ENCODE measurements at places on chromosomes 6 and 20. TPM values are rescaled to one million over a fixed set of nuclear protein-coding genes. Genes with fewer than 3 reads are reported as not detected.

- no peaks in the 10 kb centered on the region for H3K4me1 ChIP-seq
- H3K27ac ChIP-seq: no peak overlapping the region
- H3K36me3 ChIP-seq: no peaks in the 10 kb centered on the region
- no peak for DNase-seq
- no peak overlapping the region for H3K4me3 ChIP-seq
These were observed 228.2 kb downstream of the RFPL4B start for GRCh38 chr6:112575309-112575834.

Gene SMOC2
- 2.8 TPM for total RNA-seq

Gene FOXA2
- total RNA-seq: 43.6 TPM

Gene COL12A1
- 61.8 TPM for total RNA-seq

Gene PPP1R16B
- not detected for total RNA-seq

Gene NEURL2
- 12.6 TPM for total RNA-seq

Gene DEFB124
- total RNA-seq: not detected

DNA sequence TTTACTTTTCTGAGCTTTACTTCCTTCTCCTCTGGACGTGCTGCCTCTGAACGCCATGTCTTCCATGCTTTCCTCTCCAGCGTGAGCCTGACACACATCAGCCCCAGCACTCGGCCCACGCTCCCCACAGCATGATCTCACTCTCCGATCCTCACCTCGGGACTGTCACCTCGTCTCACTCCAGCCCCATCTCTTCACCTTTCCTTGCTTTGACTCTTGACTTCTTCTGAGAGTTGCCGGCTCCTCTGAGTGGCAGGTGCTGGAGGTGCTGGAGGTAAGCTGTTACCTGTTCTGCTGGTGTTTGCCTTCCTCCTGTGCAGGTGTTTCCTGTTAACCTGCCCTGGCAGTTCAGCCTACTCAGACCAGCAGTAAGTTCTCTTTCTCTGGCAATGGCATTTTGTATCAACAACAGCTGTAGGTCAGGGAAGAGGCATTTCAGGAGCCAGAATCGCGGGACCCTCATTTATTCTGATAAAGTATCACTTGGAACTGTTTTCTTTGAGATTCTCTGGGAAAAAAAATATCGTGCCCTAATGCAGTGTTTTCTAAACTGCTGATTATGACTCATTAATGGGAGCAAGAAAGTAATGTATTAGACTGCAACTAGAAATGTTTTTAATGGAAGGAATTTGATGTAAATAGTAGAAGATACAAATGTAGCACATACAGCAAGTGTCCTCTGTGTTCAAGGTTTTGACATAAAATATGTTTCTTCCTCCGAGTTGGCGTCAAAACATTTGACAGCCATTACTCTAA lies 106.5 kb downstream of the ARID1B start:
- no peaks in the 10 kb centered on the region for H3K27me3 ChIP-seq
- no peak overlapping the region for H3K27ac ChIP-seq
- no peak overlapping the region for H3K4me3 ChIP-seq

Gene SLC22A7
- total RNA-seq: not detected

Gene TPD52L1
- total RNA-seq: 60.1 TPM

Gene CD83
- total RNA-seq: 1.0 TPM

DNA sequence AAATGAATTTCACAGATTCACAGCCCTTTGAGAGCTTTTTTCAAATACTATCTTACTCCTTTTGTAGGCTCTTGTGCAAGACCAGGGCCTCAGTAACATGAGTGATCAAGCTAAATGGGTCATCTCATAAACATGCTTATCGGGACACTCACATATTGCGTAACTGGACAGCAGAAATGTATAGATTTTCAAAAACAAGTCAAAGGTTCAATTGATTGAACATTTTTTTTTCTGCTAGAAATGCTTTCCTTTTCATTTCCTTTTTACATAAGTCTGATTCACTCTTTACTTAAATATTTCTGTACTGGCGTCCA lies 8.7 kb upstream of the SALL4 start:
- H3K27ac ChIP-seq: peak overlapping the region; percentile 32
- H3K4me3 ChIP-seq: no peak overlapping the region
- DNase-seq: peak; percentile 56

- H3K4me3 ChIP-seq: no peak overlapping the region
- H3K27me3 ChIP-seq: no peaks in the 10 kb centered on the region
- no peaks in the 10 kb centered on the region for H3K36me3 ChIP-seq
- no peak overlapping the region for H3K27ac ChIP-seq
These were observed 410.0 kb downstream of the PLCB1 start for GRCh38 chr20:8542110-8542486.

DNA sequence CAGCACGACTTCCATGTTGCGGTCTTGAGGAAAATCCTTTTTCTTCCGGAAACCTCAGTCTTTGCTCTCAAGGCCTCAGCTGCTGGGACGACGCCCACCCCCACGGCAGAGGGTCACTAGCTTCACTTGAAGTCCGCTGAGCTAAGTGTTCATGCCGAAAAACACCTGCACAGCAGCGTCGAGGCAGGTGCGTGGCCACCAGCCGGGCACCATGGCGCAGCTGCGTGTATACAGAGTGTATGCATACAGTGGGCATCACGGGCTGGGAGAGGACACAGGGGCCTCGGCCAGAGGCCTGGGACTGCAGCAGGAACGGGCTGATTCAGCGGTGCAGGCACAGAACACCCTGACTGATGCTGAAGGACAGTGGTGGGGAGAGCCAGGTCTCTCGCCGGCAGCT lies 20.1 kb downstream of the KCNQ2 start:
- H3K4me1 ChIP-seq: no peaks in the 10 kb centered on the region
- peaks cover 9% of the 10 kb centered on the region for H3K27me3 ChIP-seq
- H3K27ac ChIP-seq: no peak overlapping the region
- H3K36me3 ChIP-seq: no peaks in the 10 kb centered on the region
- no peak overlapping the region for H3K4me3 ChIP-seq

Gene SLC22A16
- not detected for total RNA-seq

Gene FBXO9
- 111 TPM for total RNA-seq

Gene RBM38
- 34.4 TPM for total RNA-seq

GRCh38 chr20:60589623-60590022 lies 631.4 kb downstream of the CDH26 start:
- H3K27me3 ChIP-seq: no peaks in the 10 kb centered on the region
- H3K4me1 ChIP-seq: no peaks in the 10 kb centered on the region
- H3K27ac ChIP-seq: no peak overlapping the region
- no peaks in the 10 kb centered on the region for H3K36me3 ChIP-seq
- no peak overlapping the region for H3K4me3 ChIP-seq

DNA sequence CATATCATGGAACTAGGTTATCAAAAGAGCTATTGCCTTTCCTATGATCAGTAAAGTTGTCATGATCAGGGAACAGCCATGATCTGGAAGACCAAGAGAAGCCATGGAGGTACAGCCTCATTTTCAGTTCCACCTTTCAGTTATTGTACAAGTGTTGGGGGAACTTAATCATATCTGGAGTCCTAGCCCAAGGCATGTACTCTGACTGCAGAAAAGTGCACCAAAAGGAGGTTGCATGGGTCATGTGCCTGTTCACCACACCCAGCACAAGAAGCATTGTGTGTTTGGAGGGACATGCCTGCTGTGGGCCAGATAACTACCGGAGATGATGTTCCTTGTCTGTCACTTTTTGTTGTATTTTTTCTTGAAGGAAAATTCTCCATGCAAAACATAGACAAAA lies 185.8 kb upstream of the MAN1A1 start:
- H3K4me3 ChIP-seq: no peak overlapping the region
- DNase-seq: no peak
- H3K27me3 ChIP-seq: no peaks in the 10 kb centered on the region

Gene SPATA25
- total RNA-seq: 7.3 TPM

- no peak overlapping the region for H3K4me3 ChIP-seq
- no peaks in the 10 kb centered on the region for H3K4me1 ChIP-seq
- H3K27me3 ChIP-seq: no peaks in the 10 kb centered on the region
These were observed 51.7 kb upstream of the TBX18 start for GRCh38 chr6:84815896-84816735.

- H3K4me1 ChIP-seq: no peaks in the 10 kb centered on the region
- H3K27ac ChIP-seq: no peak overlapping the region
- H3K4me3 ChIP-seq: no peak overlapping the region
- no peaks in the 10 kb centered on the region for H3K27me3 ChIP-seq
- DNase-seq: no peak
These were observed 69.6 kb downstream of the AFG1L start for GRCh38 chr6:108364470-108364869.

DNA sequence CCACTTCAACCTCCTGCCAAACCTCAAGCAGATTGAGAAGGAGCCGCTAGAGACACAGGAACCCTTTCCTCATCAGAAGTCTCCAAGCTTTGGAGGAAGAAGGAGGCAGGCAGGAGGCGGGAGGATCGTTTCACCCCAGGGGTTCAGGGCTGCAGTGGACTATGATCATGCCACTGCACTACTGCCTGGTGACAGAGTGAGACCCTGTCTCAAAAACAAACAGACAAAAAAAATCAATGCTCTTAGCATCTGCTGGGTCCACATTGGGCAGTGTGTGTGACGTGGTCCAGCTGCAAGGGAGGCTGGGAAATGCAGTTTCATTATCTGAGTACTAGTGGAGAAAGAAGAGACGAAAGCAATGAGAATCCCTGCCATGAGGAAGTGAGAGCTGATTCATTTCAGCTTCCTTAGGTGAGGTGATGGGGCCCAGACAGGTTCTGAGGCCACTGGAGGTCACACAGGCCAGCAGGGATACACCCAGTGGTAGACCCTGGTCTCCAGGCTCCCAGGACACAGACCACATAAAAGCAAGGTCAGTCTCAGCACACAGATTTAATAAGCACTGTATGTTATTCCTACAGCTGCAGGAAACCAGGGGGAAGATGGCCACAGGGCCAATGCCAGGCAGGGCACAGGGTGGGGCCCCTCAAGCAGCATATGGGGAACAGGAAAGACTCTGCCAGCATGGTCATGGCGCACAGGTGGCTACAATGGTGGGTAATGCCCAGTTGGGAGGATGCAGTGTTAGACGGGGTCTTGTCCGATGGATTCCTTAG lies 4.3 kb downstream of the GFRA4 start:
- no peak overlapping the region for H3K27ac ChIP-seq
- H3K4me3 ChIP-seq: no peak overlapping the region
- no peaks in the 10 kb centered on the region for H3K4me1 ChIP-seq
- no peaks in the 10 kb centered on the region for H3K27me3 ChIP-seq
- H3K36me3 ChIP-seq: no peaks in the 10 kb centered on the region

- DNase-seq: no peak
- H3K27ac ChIP-seq: no peak overlapping the region
- no peaks in the 10 kb centered on the region for H3K27me3 ChIP-seq
- H3K36me3 ChIP-seq: peaks cover 15% of the 10 kb centered on the region
These were observed 137.2 kb downstream of the NCOA3 start for GRCh38 chr20:47638851-47639250.

DNA sequence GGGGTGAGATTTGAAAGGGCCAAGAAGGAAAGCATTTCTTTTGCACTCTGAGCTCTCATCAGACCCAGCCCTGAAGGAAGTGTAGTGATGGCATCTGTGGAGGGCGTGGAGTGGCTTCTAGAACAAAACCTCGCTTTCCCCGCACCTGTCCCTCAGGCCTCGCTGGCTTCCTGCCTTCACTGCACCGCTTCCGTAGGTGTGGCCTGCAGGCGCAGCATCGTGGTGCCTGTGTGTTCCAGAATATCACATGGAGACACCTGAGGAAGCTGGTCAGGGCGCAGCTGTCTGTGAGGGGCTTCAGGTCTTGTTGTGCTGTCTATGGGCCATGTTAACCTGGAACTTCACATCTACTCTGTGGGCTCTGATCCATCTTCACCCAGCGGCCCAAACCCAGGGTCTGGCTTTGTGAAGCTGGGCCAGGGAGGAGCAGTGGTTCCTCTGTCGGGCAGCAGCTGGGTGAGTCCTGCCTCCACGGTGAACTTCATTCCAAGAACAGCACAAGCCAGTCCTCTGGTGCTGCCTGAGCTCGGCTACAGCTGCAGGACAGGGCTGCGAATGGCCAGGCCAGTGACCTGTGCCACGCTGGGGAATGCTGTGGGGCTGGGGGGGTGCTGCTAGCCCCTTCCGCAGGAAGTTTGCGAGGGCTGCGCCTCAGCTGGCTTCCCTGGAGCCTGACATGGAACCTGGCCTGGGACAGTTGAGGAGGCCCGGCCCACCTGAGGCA lies 40.9 kb downstream of the DSTN start:
- H3K4me1 ChIP-seq: no peaks in the 10 kb centered on the region
- peak overlapping the region; percentile 63 for H3K27ac ChIP-seq
- no peak overlapping the region for H3K4me3 ChIP-seq
- DNase-seq: no peak

DNA sequence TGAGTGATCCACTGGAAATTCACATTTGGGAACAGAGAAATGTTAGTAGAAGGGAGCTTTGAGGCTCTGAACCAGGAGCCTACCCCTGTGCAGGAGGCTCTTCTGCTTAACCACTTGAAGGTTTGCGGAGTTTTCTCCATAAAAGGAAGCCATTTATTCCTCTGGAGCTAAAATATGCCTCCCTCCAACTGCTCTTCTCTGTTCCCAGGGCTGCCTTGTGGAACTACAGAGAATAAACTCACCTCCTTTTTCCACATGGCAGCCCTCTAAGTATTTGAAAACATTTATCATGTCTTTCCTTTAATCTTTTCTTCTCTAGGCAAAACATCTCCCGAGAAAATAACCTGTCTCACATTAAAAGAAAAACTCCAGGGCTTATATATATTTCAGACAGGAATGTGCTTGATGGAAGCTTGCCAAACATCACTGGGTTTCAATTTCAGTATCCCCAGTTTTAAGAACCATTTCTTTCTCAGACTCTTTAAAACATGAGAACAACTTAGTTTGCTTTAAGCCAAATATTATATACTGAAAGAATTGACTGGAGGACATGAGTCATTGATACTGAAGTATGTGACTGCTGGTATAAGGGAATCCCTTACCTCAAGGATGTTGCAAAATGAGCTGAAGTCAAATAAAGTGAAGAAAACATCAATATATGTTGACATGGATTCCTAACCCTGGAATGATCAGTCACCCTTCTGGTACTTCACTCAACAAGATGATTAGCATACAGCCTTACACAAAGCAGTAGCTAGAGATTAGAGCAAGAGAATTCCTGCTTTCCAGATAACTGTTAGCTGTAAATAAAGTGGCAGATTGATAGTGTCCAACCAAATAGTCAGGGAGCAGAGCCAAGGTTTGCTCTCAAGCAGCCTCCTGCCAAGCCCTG lies 74.0 kb downstream of the ZBTB2 start:
- H3K4me1 ChIP-seq: 0 out of 2 replicates have a peak, but pooled peaks cover 6% of the 10 kb centered on the region
- H3K27ac ChIP-seq: no peak overlapping the region
- DNase-seq: no peak
- H3K36me3 ChIP-seq: no peaks in the 10 kb centered on the region
- H3K4me3 ChIP-seq: no peak overlapping the region
- H3K27me3 ChIP-seq: 0 out of 2 replicates have a peak, but pooled peaks cover 2% of the 10 kb centered on the region

DNA sequence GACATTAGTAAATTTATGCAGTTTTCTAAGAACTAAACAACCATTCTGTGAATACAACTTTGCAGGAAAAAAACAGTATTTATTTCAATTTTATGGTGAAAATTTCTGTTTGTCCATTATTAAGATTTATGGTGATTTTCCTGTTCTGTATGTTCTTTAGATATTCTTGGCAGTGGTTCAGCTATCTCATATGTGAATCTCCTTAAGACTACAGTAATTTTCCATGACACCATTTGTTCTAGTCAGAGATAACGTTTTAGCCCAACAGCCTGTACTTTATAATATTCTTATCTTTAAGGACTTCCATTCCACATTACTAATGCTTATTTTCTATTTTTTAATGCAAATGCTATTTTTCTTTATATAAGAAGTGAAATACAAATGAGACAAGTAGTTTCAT lies 504.0 kb downstream of the RFPL4B start:
- H3K27me3 ChIP-seq: no peaks in the 10 kb centered on the region
- no peaks in the 10 kb centered on the region for H3K4me1 ChIP-seq
- H3K4me3 ChIP-seq: no peak overlapping the region
- no peak for DNase-seq
- no peak overlapping the region for H3K27ac ChIP-seq

All from Caco-2 (cell line).